Esophagus squamous epithelium (tissue), 5 donors: ENCODE measurements at places on chromosomes 5 and 9.

GRCh38 chr5:157201857-157202256 lies 21.2 kb downstream of the ITK start:
- no peak for DNase-seq

GRCh38 chr5:1555808-1556731 lies 32.3 kb upstream of the LPCAT1 start:
- DNase-seq: no peak

- no peak for DNase-seq
These were observed 3.6 kb downstream of the F12 start for GRCh38 chr5:177405805-177406204.

- DNase-seq: no peak
These were observed 66.2 kb downstream of the ARHGEF28 start for GRCh38 chr5:73692166-73692640.

DNA sequence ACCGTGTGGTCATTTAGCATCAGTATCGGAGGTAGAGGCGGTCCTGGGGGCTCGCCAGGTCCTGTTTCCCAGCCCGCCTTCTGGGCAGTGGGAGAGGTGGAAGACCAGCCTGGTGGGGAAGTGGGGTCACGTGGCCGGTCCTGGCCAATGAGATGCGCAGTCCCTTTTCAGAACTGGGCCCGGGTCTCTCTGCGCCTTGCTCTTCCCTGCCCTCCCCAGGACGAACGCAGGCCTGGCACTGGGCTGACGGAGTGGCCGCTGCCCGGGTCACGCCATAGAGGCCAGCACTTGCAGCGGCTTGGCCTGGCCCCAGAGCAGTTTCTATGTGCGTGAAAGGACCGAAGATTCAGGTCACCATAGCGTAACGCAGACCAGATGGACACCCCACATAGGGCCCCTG lies 97.6 kb downstream of the OLFM1 start:
- DNase-seq: no peak
